ENCODE measurements at places on chromosomes 1 and 21.

- DNase-seq: no peak
Observed at GRCh38 chr21:30315701-30316100, 4.4 kb downstream of the KRTAP26-1 start.

- DNase-seq: peak; percentile 66
Observed at GRCh38 chr1:158833264-158833663, 2.1 kb downstream of the MNDA start.

GRCh38 chr1:164511001-164511705, 47.8 kb upstream of the PBX1 start:
- DNase-seq: peak; percentile 56

GRCh38 chr1:222390181-222390580, 157.7 kb downstream of the HHIPL2 start:
- DNase-seq: no peak

DNA sequence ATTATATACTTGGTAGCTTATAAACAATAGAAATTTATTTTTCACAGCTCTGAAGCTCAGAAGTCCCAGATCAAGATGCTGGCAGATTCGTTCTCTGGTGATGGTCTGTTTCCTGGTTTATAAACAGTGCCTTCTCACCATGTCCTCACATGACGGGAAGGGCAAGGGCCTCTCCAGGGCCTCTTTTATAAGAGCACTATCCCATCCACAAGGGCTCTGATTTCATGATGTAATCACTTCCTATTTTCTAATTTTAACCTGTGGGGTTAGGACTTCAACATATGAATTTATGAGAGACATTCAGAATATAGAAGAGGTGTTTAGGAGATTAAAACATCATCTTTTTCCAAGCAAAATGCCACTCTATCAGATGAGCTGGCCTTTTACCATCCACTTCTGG, 32.1 kb upstream of the PLPPR4 start:
- no peak for DNase-seq

DNA sequence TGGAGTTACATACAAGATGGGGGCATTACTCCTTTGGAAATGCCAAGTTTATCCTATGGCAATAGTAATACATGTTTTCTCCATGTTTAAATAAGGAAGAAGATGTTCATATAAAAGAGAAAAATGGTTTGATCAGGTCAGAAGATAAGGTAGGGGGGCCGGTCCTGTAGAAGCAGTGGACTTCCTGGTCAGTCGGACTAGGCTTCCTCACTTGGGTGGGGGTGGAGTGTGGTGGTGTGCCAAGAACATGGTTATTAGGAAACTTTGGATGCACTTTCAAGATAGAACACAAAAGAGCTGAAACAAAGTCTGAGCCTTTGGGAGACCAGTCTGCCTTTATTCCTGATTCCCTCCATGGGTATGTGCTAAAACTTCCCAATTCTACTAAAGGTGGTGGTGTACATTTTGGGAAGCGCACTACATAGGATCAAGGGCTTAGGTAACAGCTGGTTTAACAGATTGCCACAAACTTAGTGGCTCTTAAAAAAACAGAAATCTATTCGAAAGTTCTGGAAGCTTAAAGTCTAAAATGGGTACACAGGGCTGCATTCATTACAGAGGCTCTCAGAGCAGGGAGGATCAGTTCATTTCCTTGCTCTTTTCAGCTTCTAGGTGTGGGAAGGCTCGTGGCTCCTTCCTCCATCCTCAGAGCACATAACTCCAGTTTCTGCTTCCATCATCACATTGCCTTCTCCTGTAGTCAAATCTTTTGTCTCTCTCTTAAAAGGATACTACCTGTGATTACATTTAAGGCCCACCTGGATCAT, 64.6 kb downstream of the KDM1A start:
- DNase-seq: peak; percentile 22

DNA sequence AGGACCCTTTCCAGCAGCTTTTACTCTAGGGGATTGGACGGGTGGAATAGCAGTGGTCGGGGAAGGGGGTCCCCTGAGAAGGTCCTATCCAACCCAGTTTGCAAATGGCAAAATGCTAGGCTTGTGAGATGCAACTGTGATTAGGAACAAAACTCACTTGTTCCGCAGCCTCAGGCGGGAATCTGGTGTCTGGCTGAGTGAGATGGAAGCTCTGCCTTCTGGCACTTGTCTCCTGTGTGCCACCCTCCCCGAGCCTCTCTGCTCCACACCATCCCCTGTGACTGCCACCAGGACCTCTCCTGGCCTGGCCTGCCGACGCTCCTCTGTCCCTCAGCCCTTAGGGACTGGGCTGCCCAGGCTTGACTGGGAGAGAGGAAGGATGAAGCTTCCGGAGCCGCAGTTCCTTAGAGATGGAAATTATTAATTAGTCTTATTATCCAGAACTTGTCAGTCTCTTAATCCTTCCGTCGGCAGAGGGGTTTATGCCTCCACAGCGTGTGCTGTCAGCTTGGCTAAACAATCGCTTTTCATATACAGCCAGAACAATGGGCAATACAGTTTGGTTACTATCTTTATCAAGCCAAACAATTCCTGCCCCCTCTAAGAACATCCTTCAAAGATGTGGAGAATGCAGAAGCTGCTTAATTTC, 292.8 kb upstream of the VAMP3 start:
- no peak for DNase-seq

DNA sequence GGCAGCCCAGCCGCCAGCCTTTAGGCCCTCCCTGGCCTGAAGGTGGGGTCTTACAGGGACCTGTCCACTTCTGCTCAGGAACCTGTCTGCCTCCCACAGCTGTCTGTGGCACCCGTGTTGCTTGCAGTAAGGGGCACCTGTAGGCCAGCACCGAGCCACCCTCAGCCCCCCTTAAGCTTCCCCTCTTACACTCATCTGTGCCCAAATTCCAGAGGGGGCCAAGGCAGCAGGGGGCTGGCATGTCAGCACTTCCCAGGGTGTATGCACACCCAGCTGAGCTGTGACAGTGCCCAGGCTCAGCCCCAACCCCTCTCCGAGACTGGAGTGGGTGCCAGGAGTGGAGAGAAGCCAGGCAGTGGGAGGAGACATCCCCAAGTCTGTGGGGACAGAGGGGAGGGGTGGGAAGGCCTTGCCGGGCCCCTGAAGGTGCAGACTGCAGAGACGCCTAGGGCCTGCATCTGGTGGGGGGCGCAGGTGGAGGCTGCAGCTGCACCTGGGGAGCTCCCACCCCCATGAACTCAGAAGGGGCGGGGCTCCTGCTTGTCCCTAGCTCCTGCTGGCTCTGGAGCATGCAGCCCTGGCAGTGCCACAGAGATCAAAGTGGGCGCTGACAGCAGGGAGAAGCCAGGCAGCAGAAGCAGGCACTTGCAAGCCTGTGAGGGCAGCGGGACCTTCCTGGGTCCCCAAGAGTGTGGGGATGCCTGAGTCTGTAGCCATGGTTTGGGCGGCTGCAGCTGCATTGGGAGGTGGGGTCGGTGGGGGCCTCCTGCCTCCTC, 5.4 kb upstream of the SLC2A7 start:
- DNase-seq: no peak

GRCh38 chr1:246091477-246091876, 415.6 kb downstream of the SMYD3 start:
- no peak for DNase-seq

DNA sequence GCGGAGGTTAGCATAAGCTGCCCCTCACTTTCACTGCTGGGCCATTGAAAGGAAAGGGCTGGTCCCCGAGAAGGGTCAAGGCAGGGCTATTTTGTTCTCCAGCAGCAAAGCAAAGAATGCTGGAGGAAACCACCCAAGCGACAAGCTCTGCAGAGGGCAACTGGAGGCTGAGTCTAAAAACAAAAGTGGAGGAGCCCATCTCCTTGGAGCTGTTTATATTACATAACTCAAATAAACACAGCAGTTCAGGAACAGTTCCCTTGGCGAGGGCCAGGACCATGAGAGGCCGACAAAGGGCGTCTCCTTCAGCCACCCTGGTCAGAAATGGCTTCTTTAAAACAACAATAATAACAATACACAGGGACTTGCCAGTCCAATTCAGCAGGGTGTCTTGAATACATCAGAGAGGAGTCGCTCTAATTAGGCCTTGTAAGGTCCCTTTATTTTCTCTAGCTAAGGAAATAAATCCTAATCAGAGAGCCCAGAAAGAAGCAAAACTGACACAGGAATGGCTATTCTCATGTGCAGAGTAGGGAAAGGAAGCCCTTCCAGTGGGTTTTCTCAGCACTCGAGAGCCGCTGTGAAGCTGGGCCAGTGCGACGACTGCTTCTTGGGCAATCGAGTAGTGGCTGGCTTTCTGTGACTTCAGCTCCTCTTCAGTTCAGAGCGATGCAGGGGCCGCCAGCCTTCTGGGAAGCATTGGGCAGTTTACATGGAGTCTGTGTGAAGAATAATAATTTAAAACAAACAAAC, 57.0 kb upstream of the TARBP1 start:
- no peak for DNase-seq

DNA sequence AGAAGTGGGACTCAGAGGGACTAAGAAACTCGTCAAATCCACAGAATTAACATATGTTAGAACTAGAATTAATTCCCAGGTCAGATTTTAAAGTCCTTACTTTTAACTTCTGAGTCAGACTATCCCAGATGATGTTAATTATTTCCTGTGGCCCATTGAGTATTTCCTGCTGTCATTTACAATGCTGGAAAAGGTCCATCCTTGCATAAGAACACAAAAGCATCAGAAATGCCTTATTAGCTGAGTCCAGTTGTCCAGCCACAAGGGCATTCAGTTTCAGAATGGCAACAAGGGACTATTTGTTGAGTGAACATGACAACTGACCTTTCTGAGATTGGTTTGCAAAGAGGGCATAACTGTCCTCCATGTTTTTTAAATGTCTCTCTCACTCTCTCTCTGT, 16.5 kb upstream of the HIVEP3 start:
- no peak for DNase-seq

- DNase-seq: peak; percentile 19
Observed at GRCh38 chr1:80217377-80217986, 1211.0 kb upstream of the ADGRL4 start.

DNA sequence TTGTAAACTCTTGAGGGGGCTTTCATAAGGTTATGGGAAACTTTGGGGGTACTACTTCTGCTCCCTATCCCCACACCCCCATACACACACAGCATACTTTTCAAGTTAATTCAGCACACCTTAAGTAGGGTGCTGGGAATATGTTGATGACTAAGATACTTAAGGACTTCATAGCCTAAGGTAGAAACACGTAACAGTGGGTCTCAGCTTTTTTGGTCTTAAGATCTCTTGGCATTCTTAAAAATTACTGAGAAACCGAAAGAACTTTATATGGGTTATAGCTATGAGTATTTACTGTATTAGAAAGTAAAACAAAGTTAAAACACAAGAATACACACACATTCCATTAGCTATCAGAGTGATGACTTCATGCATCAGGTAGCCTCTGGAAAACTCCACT, 2.1 kb downstream of the OTUD3 start:
- no peak for DNase-seq

- peak; percentile 82 for DNase-seq
Observed at GRCh38 chr1:27605796-27606707, 2.1 kb upstream of the AHDC1 start.

- no peak for DNase-seq
Observed at GRCh38 chr1:169138866-169139670, 32.6 kb downstream of the ATP1B1 start.

DNA sequence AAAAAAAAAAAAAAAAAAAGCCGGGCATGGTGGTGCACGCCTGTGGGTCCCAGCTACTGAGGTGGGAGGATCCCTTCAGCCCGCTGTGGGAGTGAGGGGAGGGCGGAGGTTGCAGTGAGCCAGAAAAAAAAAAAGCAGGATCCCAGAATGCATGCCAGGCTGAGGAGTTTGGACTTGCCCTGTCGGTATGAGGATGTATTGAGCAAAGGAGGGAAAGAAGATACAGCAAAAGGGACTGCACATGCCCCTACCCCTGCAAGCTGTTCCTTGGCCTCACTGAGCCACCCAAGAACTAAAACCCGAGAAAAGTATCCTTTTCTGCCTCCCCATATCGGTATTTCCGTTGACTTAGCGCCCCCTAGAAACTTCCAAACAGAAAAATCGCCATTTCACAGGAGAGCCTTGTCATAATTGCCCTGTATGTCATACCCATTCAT, 1.3 kb upstream of the GPATCH4 start:
- peak; percentile 72 for DNase-seq

- no peak for DNase-seq
Observed at GRCh38 chr21:44996501-44996921, 56.7 kb downstream of the SLX9 start.

- DNase-seq: no peak
Observed at GRCh38 chr1:30376054-30376697, 347.2 kb downstream of the MATN1 start.

- no peak for DNase-seq
Observed at GRCh38 chr1:212655668-212656440, 43.8 kb downstream of the BATF3 start.

- peak; percentile 81 for DNase-seq
Observed at GRCh38 chr1:91803847-91804545, 82.0 kb downstream of the TGFBR3 start.

DNA sequence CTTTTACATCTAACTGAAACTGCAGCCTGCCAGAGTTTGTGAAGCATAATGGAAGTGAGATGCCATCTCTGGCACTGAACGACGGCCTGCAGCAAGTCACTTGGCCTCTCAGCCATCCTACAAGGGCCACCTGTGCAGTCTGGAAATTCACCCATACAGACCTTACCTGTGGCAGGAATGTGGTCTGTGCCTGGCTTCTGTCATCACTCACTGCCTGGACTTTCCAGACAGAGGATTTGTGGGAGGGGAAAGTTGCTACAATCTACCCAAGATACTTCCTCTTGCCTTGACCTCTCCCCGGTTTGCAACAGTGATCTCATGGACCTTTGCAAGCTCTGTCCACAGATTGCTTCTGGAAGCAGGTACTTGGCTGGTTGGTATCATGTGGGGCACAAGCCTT, 58.4 kb upstream of the ATP1B1 start:
- no peak for DNase-seq

- DNase-seq: no peak
Observed at GRCh38 chr1:116834595-116834994, 75.1 kb upstream of the PTGFRN start.

DNA sequence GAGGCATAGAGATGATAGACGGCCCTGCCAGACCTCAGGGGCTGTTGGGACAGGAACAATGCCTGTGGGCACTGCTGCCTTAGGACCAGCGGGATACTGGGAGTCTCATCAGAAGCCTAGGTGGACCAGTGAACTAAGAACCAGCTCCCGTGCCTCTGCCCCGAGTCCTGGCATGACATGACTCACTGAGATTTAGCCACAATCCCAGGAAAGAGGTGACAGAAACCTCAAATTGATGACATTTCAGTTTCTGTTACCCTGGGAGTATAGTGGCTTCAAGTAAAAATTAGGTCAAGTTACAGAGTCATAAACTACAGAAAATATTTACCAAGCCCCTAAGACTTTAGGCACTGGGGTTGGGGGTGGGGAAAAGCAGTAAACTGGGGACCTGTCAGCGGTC, 74.6 kb upstream of the GADD45A start:
- no peak for DNase-seq

- DNase-seq: peak; percentile 88
Observed at GRCh38 chr1:241551759-241552638, 19.8 kb downstream of the KMO start.

Data from hematopoietic multipotent progenitor cell treated with erythropoietin and hydrocortisone succinate and interleukin-3 and kit ligand, for 4 days (in vitro differentiated cells).